ENCODE measurements at places on chromosomes 2 and 18. TPM values are rescaled to one million over a fixed set of nuclear protein-coding genes. Genes with fewer than 3 reads are reported as not detected.

Gene EMX1
- total RNA-seq = not detected

Gene LYPD6B
- 0.52 TPM for total RNA-seq

Gene SIGLEC15
- not detected for total RNA-seq

Gene NDUFV2
- 124 TPM for total RNA-seq

Gene C2orf66
- total RNA-seq = not detected

Gene CCDC68
- 0.52 TPM for total RNA-seq

Gene ASXL3
- total RNA-seq = 7.3 TPM

Gene CFC1
- not detected for total RNA-seq

Gene CGREF1
- total RNA-seq = 2.1 TPM

Gene STPG4
- not detected for total RNA-seq

Gene CHRND
- 32.9 TPM for total RNA-seq

Gene ASB18
- total RNA-seq = 3.1 TPM

Gene RASGRP3
- total RNA-seq = 49.1 TPM

Gene UGT1A3
- total RNA-seq = not detected

Gene GALNT5
- total RNA-seq = 3.1 TPM

Gene SERPINB10
- total RNA-seq = 1.0 TPM

Gene LONRF2
- total RNA-seq = 1.0 TPM

Gene RSAD2
- 6.8 TPM for total RNA-seq

Gene REEP1
- total RNA-seq = 24.0 TPM

Gene EMILIN1
- total RNA-seq = 61.6 TPM

Gene RPRM
- 3.1 TPM for total RNA-seq

Gene DSG4
- not detected for total RNA-seq

Gene DUSP2
- 4.2 TPM for total RNA-seq

Gene TGOLN2
- total RNA-seq = 29.7 TPM

Gene SH3BP4
- 8.9 TPM for total RNA-seq

Gene ALPP
- total RNA-seq = not detected

Gene IL37
- total RNA-seq = not detected

Gene SLC4A3
- total RNA-seq = 2.1 TPM

Gene DCDC2C
- total RNA-seq = not detected

Gene BOLL
- 2.6 TPM for total RNA-seq

Gene RAB6D
- not detected for total RNA-seq

Gene CREG2
- 1.6 TPM for total RNA-seq

Gene CRYGC
- total RNA-seq = not detected

Gene SLC38A11
- 2.6 TPM for total RNA-seq

Gene MYO3B
- under 0.01 TPM for total RNA-seq

Gene KANSL3
- total RNA-seq = 23.5 TPM

Gene CHRNG
- total RNA-seq = 35.5 TPM

Gene HAAO
- 4.2 TPM for total RNA-seq

Gene PTPN18
- 5.2 TPM for total RNA-seq

Gene SNTG2
- under 0.01 TPM for total RNA-seq

Gene PLA2R1
- total RNA-seq = 2.6 TPM

Gene SLC23A3
- 0.52 TPM for total RNA-seq

Gene SERPINB4
- total RNA-seq = not detected

Gene DOK1
- 12.0 TPM for total RNA-seq

Gene FEV
- total RNA-seq = not detected

Gene TUBA3E
- total RNA-seq = not detected

Gene ABCA12
- total RNA-seq = not detected

Gene REG3A
- not detected for total RNA-seq

Gene DHRS9
- total RNA-seq = 2.1 TPM

Data from skeletal muscle tissue (tissue), 5 donors.